ENCODE measurements at places on chromosomes 2 and 18.
A peak's percentile ranks its signal among the peaks of the same experiment; 100 is the strongest.

- no peak for DNase-seq
These were observed 363.3 kb upstream of the TFPI start for GRCh38 chr2:187917535-187917934.

DNA sequence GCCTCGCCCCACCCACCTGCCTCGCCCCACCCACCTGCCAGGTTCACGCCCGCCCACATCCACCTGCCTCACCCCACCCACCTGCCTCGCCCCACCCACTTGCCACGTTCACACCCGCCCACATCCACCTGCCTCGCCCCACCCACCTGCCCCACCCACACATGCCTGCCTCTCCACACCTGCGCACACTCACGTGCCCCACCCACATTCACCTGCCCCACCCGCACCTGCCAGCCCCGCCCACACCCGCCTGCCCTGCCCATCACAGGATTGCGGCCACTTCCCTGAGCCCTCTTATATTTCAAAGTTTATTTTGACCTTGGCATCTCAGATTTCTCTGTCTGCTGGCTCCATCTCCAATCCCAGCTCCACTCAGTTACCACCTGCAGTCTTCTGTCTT lies 217.5 kb upstream of the SOX11 start:
- no peak for DNase-seq

GRCh38 chr2:161122772-161123530 lies 37.3 kb upstream of the TANK start:
- DNase-seq = peak; percentile 64

DNA sequence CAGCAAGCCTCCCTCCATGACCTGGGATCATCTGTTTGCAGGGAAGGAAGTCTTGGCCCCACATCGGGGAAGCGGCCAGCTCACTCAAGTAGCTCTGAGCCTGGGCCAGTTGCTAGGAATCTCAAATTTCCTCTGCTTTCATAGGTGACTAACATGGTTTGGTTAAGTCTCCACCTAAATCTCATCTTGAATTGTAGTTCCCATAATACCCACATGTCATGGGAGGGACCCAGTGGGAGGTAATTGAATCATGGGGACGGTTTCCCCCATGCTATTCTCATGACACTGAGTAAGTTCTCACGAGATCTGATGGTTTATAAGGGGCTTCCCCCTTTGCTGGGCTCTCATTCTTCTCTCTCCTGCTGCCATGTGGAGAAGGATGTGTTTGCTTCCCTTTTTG lies 75.2 kb downstream of the LBH start:
- no peak for DNase-seq

DNA sequence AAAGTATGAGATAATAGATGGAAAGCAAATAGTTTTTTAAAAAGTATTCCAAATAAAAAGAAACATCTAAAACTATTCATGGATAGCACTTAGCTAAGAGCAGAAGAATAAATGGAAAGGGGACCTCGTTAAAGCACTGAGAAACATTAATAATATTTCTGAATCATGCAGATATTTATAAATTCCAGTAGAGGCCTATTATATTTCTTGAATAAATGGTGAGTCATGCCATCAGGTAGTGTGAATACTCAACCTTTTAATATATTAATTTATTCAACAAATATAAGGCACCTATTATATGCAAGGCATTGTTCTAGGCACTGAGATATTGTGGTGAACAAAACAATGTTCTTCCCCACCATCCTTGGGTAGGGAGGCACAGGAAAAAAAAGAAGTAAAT lies 53.8 kb downstream of the ICA1L start:
- DNase-seq = no peak

GRCh38 chr18:70135604-70136003 lies 69.9 kb downstream of the RTTN start:
- no peak for DNase-seq

DNA sequence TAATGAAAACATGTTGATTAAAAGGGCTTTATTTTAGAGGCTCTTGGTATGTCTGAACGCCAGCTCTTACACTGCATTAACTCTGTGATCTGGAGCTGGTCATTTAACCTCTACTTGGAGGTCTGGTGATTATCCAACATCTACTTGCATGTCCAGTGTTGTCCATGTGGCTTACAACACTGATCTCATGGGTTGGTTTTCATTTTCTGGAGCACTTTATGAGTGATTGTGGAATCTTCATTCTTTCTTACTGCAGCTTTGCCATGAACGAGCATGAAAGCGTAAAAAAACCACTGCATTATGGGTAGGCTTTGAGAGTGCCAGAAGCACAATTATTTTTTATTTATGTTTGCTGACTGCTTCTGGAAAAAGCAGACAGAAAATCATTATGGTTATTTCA lies 4.8 kb downstream of the CCDC195 start:
- no peak for DNase-seq

GRCh38 chr18:44119607-44120006 lies 561.1 kb upstream of the SETBP1 start:
- no peak for DNase-seq

DNA sequence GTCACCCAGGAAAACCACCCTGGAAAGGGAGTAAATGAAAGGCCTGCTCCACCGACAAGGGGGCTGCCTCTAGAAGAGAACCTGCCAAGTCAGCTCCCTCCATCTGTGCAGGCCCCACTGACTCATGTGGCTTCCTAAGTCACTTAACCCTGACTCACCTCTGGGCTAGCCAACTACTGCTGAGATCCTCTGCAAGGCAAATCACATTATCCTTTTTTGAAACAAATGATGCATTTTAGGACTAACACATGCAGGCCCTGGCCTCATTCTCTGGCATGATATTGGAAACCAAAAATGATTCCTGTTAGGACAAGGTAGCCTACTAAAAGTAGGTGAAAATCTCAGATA lies 474.6 kb downstream of the EPHA4 start:
- no peak for DNase-seq

- DNase-seq = no peak
These were observed 141.8 kb downstream of the ACKR3 start for GRCh38 chr2:236711440-236711839.

GRCh38 chr2:14635391-14635871 lies 2.9 kb downstream of the LRATD1 start:
- DNase-seq = peak; percentile 87

- DNase-seq = no peak
These were observed 523.5 kb upstream of the ZEB2 start for GRCh38 chr2:145043399-145043834.

- peak; percentile 58 for DNase-seq
These were observed 114.3 kb upstream of the PPP1CB start for GRCh38 chr2:28637066-28638047.

- DNase-seq = no peak
These were observed 168.7 kb downstream of the TCF4 start for GRCh38 chr18:55419132-55419946.

GRCh38 chr2:172147944-172148650 lies 45.4 kb upstream of the DLX2 start:
- DNase-seq = no peak

GRCh38 chr18:58256316-58257080 lies 212.5 kb downstream of the NEDD4L start:
- DNase-seq = no peak

Data from Peyer's patch (tissue), 4 donors.